Endothelial cell (in vitro differentiated cells): ENCODE measurements at places on chromosomes 11 and 22.
A peak's percentile ranks its signal among the peaks of the same experiment; 100 is the strongest.

- no peak for DNase-seq
Observed at GRCh38 chr11:48169717-48170116, 46.9 kb upstream of the OR4B1 start.

GRCh38 chr11:123308077-123308476 is 113.0 kb upstream of the CLMP start:
- DNase-seq = no peak

GRCh38 chr22:45098056-45098455 is 65.7 kb upstream of the NUP50 start:
- no peak for DNase-seq

DNA sequence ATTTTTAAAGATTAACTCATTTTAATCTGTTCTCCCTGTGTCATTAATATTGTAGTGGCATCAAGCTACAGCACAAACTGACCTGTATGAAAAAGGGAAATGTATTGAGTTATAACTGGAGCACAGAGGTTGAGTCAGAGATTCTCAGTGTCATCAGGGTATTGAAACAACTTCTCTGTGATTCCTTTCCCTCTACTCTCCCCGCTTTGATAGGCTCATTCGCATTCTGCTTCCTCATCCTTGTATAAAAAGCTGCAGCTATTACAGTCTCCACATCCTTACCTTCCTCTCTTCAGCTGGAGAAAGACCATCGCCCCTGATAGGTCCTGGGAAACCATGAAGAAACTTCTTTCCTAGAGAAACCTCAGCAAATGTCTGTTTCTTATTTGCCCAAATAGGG is 90.0 kb downstream of the BDNF start:
- no peak for DNase-seq

DNA sequence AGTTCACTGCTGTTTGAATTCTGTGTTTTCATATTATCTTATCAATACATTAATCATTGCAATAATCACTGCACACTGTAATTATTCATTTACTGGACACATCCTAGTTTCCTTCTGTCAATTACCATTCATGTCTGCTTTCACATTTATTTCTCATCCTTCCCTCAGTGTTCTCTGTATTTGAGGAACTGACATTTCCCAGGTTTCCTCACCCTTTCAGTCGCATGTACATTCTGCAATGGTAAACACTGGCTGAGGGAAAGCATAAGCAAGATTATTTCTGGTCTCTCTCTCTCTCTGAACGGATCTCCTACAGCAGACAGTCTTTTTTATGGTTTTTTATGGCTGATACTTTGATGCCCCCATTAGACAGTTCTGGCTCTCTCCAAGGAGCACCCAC is 4.2 kb upstream of the HBD start:
- no peak for DNase-seq

DNA sequence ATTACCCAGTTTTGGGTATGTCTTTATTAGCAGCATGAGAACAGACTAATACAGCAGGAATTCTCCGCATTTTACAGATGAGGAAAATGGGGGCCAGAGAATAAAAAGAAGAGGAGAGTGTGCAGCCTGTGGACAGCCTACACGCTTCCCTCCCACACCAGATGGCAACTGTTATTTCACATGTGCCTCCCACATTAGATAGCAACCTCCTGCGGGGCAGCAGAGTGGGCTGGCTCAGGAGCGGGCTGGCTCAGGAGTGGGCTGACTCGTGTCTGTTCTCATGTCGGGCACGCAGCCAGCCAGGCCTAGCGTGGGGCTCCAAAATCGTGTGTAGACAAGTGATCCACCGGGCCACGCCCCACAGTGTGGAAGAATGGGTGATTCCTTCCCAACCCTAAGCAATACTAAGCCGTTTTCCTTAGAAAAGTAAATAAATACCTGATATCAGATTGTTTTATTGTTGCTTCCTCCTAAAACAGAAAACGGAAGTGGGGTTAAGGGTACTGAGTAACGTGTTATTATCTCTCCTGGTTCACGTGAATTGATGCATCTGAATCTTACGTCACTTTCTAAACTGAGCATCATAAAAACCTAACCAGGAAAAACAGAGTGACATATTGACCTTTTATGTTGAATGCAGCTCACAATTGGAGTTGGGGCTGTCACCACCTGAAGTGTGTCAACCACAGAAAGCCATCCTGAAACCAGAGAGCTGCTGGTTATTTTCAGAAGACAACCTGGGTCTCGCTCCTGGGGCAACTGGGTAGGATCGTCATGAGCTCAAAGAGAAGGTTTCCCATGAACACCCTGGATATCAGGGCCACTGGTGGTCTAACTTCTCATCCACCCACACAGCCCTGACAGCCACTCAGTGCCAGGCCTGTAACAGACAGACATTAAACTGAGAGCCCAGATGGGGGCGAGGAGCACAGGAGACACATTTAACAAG is 3.3 kb downstream of the TTLL1 start:
- no peak for DNase-seq

DNA sequence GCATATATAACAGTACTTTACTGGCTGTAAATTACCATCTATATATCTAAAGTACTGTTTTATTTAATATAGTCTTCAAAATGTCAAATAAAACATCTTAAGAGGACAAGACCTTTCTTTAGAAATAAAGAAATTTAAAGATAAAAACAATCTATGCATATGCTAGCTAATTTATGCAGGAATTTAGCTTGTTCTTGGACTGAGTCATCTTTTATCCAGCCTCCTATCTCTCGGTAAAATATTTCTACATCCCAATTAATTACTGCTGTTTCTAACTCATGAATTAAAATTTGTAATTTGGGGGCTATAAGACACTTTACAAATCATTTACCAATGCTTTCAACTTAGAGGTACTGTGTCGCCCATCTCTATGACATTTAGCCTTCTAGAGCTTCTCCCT is 72.8 kb upstream of the DDI1 start:
- DNase-seq = no peak

DNA sequence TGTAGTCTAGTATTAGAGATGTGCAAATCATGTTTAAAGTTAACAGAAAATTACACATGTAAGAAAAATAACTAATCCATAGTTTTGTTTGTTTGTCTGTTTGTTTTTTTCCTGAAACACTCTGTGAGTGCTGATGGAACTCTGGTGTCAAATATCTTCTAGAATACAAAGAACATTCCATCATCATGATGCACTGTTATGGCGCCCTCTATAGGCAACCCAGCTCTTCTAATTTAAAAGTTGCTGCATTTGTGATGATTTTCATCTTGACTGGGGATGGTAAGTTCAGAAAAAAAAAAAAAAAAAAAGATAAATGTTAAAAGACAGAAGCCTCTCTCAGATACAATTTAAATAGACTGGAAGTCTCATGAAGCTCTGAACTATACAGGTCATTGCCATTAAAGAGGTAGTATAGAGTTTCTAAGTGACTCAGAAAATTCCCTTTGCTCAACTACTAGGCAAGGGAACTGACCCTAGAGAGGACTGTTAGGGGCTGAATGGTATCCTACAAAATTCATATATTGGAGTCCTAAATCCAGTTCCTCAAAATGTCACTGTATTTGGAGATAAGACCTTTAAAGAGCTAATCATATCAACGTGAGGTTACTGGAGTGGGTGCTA is 597.2 kb upstream of the ANO3 start:
- peak; percentile 30 for DNase-seq

- DNase-seq = no peak
Observed at GRCh38 chr11:69520186-69520916, 38.9 kb downstream of the LINC01488 start.

GRCh38 chr22:29040385-29041275 is 21.0 kb downstream of the C22orf31 start:
- peak; percentile 67 for DNase-seq

DNA sequence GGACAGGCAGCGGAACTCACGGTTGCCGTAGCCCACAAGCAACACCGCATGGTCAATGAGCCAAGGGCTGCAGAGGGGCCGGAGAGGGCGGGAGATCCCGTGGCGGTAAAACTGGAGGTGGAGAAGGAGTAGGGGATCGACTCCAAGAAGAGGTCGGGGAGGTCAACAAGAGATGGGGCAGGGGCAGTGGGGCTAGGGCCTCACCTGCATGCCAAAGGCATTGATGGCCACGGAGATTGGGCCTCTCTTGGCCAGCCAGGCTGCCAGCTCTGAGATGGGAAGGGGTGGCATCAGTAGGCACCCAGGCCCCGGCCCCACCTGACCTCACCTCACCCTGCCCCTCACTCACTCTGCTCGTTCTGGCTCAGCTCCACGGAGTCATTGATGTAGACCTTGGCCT is 3.9 kb downstream of the CTSF start:
- no peak for DNase-seq

DNA sequence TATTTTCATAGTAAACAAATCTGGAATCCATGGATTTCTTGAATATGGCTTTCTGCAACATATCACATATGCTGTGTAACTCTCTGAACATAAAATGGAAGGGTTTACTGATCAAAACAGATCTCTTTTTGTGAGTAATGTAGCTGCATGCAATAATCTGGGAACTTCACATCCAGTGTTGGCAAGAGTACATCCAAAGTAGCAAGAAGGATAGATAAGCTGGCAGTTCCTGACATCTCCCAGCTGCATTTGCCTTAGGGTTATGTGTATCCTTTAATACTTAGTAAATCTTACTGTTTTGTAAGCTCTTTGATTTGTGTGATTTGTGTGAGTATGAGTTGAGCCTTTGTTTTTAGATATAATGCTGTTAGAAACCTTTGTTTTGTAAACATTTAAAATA is 280.4 kb upstream of the CNTN5 start:
- DNase-seq = no peak

- DNase-seq = no peak
Observed at GRCh38 chr11:133678191-133678590, 145.9 kb upstream of the OPCML start.

GRCh38 chr11:31809857-31810778 is 1.0 kb downstream of the PAX6 start:
- peak; percentile 56 for DNase-seq

GRCh38 chr22:19983741-19984140 is 32.9 kb downstream of the ARVCF start:
- DNase-seq = no peak

GRCh38 chr11:94647926-94648325 is 80.8 kb downstream of the PIWIL4 start:
- DNase-seq = no peak

GRCh38 chr11:56700242-56700913 is 1.5 kb downstream of the OR9G1 start:
- DNase-seq = no peak

GRCh38 chr22:35186492-35186891 is 70.8 kb upstream of the HMGXB4 start:
- no peak for DNase-seq

DNA sequence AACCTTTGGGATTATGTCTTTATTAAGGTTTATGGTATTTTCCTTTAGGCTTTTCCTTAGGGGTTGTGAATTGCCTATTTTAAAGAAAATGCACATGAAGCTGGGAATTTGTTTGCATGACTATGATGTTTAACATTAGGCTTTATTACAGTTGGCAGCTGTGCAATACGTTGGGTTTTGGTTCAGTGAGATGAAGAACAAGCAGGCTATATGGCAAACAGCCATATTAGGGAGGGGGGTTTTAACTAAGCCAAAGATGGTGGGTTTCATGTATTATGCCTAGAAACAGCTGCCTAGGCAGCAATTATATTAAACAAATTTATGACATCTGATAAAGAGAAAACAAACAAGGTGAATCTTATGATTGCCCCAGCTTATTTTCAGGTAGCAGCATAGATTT is 880.8 kb downstream of the FAM181B start:
- DNase-seq = no peak

GRCh38 chr11:95445746-95446333 is 214.8 kb upstream of the SESN3 start:
- no peak for DNase-seq

- no peak for DNase-seq
Observed at GRCh38 chr22:21666786-21667185, 974 bp downstream of the PPIL2 start.

- no peak for DNase-seq
Observed at GRCh38 chr11:78295991-78296930, 107.5 kb downstream of the USP35 start.

- DNase-seq = peak; percentile 86
Observed at GRCh38 chr11:1572197-1573076, at the start of gene DUSP8. DUSP8 (minus strand) TSS chr11:1572271; CDS start chr11:1565826, 6,445 bp downstream.

GRCh38 chr22:42745118-42745517 is 24.4 kb upstream of the A4GALT start:
- DNase-seq = no peak

DNA sequence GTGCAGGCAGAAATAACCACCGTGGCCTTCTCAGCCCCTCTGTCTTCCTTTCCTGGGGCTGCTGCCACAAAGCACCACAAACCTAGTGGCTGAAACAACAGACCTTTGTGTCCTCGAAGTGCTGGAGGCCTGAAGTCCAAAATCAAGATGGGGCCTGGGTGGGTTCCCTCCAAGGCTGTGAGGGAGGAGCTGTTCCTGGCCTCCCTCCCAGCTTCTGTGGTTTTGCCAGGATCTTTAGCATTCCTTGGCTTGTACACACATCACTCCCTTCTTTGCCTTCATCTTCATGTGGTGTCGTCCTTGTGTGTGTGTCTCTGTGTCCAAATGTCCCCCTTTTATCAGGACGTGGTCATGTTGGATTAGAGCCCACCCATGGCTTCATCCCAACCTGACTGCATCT is 29.0 kb upstream of the PARVG start:
- DNase-seq = no peak

GRCh38 chr22:35045451-35045850 is 20.5 kb upstream of the ISX start:
- no peak for DNase-seq

GRCh38 chr11:30284836-30285235 is 38.1 kb upstream of the ARL14EP start:
- no peak for DNase-seq

DNA sequence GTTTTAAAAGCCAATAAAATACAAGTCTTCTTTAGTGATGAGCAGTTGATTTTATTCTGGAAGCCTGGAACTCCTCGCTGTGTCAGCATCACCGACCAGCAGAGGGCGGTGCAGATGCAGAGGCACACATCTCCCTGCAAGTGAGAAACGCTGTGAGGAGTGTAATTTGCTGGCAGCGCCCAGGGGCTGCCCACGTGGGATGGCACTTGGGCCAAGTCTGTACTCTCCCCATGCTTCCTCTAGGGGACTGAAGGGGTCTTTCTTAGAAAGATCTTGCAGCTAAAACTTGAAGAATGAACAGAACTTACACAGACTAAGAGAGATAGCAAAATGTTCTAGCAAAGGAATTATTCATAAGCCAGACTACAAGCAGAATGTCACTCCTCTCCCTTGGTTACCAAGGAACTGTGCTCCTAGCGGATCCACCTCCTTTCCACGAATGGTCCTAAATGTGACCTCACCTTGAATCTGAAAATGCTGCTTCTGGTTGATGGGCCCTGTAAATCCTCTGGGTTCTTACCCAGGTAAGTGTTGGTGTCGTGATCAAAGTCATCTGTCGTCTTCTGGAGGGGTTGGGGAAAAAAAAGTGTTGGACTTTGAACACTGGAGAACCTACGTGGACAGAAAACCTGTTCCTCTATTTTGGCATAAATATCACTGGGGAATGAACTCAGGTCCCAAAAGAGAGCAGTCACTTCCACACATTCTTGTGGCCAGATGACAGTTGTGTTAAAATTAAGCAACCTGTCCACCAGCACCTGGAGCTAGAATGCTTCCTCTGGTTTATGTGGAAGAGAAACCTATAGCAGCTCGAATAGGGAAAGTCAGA is 31.8 kb downstream of the CNTF start:
- DNase-seq = peak; percentile 85

- DNase-seq = no peak
Observed at GRCh38 chr11:131767421-131767820, 397.0 kb downstream of the NTM start.

GRCh38 chr11:92401520-92401919 is 176.9 kb downstream of the FAT3 start:
- DNase-seq = no peak

GRCh38 chr11:102560555-102561011 is 30.0 kb upstream of the MMP7 start:
- no peak for DNase-seq
